ENCODE measurements at places on chromosomes 2 and 18.

DNA sequence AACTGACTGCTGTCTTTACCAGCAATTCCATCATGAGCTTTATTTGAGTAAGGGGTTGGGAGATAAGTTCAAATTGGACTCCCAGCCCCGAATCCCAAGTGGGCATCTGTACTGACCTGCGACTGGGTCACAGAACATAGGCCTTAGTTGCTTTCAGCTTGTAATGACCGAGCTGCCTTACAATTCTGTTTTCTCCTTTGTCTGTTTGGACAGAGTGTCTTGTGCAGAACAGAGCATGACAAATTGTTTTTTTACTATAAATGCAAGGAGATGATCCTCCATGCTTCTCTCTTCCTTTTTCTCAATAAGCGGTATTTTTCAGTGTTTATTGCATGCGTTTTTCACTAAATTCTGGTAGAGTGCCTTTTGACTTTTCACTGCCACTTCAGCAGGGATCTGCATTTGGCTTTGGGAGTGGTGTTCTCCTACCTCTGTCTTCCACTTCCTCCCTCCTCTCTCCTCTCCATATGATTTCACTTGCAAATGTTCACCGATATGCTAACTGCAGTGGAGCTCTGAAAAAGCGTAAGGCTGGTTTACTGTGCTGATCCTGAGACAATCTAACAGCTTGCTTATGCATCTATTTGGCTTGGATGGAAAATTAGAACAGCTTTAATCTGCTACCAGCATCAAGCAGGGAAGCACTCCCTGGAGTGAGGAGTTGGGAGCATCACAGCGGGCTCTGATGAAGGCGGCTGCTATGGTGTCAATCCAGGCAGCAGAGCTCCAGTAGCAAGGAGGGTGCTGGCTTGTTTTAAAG is 158.8 kb upstream of the SMIM21 start:
- no peak for DNase-seq

DNA sequence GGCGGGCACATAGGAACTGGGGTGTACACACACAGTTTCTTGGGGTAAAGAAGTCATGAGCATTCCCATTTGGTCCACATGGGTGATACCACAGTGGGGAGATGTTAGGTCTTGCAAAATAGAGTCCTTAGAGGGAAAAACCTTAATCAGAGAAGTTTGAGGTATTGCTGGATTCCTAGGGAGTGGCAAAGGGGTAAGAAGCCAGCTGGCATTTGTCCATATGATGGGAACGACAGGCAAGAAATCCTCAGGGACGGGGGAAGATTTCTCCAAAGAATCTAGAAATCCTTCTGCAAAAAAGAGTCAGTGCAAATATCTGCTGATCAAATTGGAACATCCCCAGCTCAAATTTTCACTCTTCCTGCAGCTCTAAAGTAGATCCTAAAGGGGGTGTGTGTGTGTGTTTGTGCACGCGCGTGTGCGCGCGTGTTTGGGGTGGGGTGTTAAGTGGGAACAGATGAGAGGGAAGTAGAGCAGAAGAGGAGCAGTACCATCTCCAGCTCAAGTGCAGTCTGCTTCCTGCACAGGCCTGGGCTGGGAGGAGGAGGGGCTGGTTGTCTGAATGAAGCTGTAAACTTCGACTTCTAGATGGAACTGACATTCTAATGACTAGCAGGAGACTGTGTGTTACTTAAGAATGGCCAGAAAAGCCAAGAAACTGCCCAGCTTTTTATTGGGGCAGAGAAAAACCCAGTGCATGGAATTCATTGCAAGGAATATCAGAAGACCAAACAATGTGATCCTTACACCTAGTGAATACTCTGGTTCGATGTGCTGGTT is 168.0 kb downstream of the SPP2 start:
- no peak for DNase-seq

GRCh38 chr2:103525756-103526155 is 763.9 kb downstream of the TMEM182 start:
- no peak for DNase-seq

DNA sequence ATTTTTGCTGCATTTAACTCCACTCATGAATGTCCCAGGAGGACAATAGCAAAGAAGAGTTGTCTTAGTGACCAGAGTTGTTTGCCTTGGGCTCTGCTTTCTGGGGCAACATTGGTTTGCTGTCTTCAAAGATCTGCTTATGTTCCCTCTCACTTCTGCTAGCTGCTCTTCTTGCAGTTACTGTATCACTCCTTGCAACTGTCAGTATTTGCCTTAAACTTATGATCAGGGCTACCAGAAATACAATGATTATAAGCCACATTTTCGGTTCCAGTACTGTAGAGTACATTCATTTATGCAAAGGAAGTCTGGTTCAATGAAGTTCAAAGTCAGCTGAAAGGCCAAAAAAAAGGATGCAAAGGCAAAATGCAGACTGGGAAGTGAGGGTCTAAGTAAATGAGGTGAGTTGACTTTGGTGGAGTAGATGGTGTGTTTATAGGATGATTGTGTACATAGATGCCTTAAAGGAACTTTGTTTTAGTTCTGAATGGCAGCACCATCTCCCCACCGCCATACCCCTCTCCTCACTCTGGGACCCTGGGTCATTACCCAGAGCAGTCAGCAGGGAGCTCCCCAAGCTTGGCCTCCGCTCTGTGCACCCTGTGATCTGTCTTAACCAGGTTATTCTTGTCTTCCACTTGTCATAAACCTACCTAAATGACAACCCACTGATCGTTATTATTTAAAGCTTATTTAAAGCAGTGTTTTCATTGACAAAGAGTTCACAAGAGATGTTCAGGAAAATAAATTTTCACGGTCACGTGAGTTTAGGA is 236.0 kb downstream of the DOK6 start:
- DNase-seq: no peak

GRCh38 chr2:9288681-9289338 is 82.2 kb downstream of the ASAP2 start:
- no peak for DNase-seq

DNA sequence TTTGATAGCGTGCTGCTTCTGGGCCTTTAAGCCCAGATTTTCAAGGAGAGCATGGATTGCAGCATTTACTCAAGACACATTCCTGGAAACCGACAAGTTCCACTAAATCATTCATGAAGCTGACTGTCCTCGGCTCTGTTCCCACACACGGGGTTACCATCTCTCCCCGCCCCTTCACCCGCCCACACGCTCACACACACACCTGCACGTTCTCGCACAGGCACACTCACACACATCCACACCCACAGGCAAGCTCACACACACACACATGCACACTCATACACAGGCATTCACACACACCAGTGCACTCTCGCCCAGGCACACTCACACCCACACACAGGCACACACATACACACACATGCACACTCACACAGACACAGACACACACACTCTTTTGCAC is 150.0 kb upstream of the AGAP1 start:
- DNase-seq: no peak

- DNase-seq: no peak
These were observed 67.2 kb downstream of the COLEC12 start for GRCh38 chr18:433298-433697.

DNA sequence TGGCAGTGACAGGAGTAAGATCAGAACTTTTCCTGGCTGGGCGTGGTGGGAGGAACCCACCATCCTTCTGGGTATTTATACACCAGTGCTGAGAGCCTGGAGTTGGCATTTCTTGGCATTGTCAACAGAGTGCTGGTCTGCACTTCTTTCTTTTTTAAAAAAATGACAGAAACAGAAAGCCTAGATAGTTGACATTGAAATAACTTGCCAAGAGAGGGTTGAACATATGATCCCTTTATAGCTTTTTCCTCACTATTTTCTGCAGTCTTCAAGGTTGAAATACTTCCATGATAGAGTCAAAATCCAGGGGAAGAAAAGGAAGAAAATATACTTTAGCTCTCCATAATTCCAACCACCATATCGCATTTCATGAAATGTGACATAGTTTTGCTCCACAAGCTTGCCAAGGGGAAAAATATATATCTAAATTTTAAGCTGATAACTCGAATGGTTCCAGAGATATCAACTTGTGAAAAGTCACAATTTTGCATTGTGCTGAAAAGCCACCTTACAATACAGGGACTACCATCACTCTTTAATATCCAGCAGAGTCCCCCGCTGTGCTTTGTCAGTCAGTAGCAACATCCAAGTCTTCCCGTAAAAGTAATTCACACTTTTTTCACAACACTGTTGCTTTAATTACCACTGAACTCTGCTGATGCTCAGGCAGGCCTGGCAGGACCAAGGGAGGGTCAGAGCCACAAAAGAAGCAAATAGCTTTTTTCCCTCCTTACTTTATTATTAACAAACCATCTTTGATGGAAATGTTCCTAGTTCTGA is 764.9 kb upstream of the FANCL start:
- no peak for DNase-seq

DNA sequence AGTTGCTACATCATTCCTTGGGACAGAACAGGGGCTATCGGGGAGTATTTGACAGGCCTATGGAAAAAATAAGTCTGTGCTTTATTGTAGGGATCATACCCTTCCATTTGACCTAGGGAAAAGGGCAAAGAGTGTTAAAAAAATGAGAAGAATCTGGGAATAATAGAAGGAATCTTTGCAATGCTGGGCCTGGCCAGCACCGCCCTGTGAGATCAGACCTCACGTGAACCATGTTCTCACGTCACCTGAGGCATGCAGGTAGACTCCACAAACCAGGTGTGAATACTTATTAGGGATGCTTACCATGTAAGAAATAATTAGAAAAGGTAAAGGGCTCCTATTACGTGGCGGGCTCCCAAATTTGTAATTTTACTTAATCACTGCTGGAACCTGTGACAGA is 177.5 kb upstream of the GATA6 start:
- no peak for DNase-seq
